ENCODE measurements at places on chromosomes 1 and 21.
A peak's percentile ranks its signal among the peaks of the same experiment; 100 is the strongest.

- DNase-seq, result peak; percentile 76
These were observed 3.6 kb upstream of the CYB561D1 start for GRCh38 chr1:109490029-109490933.

- peak; percentile 75 for DNase-seq
These were observed at the start of gene ELAPOR1 for GRCh38 chr1:109113590-109114341. Gene ELAPOR1 (plus strand): TSS chr1:109114115. CDS start chr1:109114184, 69 bp downstream.

GRCh38 chr1:33369764-33370163, 48.9 kb upstream of the A3GALT2 start:
- DNase-seq, result no peak

DNA sequence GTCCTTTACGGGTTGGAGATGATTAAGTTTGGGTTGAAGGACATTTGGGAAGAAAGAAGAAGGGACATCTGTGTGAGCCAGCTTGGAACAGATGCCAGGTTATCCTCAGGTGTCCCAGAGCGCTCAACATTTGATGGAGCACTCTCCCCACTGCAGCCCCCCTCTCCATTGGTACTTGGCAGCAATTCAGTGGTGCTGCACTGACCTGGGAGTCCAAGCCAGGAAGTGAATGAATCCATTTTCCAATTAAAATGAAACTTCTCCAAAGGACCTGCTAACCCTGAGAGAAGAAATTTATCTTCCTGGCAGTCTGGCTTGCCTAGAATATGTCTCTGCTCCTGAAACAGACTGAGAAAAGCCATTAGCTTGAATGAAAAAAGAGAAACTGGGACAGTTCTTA, 67.1 kb downstream of the FGGY start:
- no peak for DNase-seq

- DNase-seq, result no peak
These were observed 39.3 kb downstream of the ELK4 start for GRCh38 chr1:205592443-205593003.

DNA sequence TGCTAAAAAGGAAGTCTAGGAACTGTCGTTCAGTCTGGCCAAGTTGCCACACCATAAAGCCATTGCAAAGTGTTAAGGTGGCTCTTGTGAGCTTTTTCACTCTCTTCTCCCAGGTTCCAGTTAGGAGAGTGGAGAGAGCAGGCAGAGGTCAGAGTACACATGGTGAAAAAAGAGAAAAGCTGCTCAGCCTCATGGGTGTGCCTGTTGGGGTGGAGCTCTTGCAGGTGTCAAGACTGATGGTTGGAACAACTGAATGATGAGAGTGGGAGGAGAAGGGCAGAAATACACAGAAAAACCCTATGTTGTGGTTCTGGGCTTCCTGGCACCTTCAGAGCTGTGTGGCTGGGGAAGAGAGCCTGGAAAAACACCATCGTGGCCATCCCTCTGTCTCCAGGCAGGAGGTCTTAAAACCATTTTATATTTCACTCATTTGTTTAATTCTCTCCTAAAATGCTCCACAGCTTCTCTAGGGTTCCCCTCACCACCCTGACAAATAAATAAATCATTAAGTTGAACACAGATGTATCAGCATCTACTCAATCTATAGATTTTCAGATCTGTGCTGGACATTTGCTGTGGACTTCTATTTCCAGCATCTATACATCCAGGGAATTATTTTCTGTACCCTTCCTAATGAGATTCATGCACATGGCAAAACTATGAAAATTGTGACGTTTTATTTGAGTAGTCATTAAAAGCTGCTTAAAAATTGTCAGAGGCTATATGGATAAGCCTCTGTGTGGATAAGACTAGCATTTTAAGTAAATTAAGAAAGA, 17.5 kb downstream of the UBASH3A start:
- no peak for DNase-seq

DNA sequence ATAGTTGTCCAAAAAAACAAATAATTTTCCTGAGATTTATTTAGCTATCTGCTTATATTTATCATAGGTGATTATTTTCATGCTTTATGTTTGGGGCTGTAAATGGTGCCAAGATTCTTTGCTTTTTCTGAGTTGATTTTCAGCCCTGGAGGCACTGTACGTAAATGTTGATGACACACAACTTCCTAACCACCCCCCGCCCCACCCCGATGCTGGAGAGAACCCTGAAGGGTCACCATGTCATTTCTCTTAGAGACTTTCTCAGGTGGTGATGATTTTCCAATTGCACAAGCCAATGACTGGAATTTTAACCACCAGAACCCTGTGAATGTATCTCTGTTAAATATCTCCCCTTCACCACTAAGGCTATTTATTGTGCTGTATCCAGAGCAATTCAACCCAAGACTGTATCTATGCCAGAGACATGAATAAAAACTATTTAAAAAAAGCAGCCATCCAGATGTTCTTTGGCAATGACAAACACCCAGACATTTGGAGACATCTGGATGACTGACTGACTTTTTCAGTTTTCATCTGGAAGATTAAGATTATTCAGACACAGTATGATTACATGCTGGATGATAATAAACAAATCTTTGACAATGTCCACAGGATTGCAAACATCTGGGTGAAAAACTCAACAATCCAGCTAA, 346.0 kb downstream of the LMX1A start:
- DNase-seq, result no peak

- DNase-seq, result no peak
These were observed 68.9 kb downstream of the TENT5C start for GRCh38 chr1:117674521-117675400.

- no peak for DNase-seq
These were observed 355.8 kb upstream of the PTBP2 start for GRCh38 chr1:96365596-96366390.

DNA sequence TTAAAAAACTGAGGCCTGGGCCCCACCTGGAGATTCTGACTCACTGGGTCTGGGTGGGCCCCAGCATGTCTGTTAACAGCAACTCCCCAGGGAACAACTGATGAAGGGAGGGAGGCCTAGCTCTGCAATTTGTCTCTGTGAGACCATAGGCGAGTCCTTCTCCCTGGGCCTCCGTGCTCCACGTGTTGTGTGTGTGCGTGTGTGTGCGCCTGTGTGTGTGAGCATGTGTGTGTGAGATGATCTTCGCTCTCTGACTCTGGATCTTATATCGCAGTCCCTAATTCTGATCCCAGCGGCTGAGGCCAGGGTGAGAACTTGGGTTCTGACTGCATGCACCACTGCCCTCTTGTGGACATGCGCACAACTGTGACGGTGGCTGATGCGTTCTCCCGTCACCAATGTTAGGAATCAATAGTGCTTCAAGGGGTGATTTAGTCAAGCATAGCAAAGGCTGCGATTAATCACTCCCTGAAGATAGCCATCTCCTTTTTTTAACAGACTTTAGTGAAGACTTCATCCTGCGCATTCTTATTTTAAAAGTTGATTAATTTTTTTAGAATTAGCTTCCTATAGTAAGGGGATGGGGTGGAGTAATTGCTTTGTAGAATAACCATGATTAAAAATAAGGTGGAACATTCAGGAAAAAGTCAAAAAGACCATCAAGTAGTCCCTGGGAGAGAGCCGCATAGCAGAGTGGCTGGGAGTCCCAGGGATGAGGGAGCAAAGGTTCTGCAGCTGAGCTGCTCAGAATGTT, 62.4 kb upstream of the USP24 start:
- DNase-seq, result peak; percentile 93

DNA sequence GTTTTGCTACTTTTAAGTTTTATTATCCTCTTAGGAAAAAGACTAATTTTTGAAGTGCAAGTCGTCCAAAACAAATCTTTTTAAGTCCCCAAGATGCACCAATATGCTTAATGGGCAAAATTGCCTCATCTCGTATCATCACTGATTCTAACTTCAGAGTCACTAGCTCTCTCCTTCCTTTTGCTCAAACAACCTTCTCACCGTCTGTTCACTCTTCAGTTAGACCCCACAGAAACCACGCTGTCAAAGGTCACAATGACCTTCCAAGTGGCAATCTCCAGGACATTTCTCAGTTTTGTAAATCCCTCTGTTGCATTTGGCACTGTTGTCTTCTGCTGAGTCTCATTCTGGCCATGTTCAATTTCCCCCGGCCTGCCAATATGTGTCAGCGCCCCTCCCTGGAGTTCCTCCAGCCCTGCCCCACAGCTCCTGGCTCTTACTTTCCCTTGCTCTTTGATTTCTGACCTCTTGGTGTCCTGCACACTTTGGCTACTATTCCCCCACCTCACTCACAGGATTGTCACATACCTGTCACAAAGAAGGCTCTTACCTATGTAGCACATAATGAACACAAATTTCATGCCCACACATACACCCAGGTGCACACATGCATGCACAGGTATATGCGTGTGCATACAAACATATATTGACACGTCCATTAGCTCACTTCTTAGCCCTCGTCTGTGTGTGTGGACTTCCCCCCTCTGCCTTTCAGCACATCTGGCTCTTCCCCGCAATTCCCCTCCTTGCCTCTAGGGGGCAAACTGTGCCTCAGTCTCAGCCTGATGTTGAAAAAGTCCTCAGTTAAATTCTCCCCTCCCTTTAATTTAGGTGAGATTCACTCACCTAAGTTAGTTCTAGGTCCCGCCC, 354.0 kb upstream of the DUSP10 start:
- DNase-seq, result peak; percentile 79

- DNase-seq, result no peak
These were observed 6.7 kb downstream of the KYAT3 start for GRCh38 chr1:88985692-88986091.

- DNase-seq, result no peak
These were observed 634.9 kb downstream of the LMO4 start for GRCh38 chr1:87963556-87963955.

- no peak for DNase-seq
These were observed 261.1 kb downstream of the SIPA1L2 start for GRCh38 chr1:232368821-232369321.

GRCh38 chr1:88571506-88571905, 112.6 kb upstream of the PKN2 start:
- no peak for DNase-seq

DNA sequence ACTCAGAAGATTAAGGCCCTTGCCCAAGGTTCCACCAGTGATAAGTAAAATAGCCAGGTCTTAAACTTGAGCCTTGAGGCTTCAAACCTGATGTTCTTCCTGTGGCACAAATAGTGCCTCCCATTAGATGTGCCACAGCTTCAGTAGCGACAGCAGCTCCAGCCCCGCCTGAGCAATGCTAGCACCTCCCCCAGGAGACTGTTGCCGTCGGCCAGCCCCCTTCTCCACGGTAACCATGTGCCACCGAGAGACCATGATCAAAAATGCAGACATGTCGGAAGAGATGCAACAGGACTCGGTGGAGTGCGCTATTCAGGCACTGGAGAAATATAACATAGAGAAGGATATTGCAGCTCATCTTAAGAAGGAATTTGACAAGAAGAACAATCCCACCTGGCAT, 32.2 kb downstream of the KLHDC7A start:
- peak; percentile 14 for DNase-seq

DNA sequence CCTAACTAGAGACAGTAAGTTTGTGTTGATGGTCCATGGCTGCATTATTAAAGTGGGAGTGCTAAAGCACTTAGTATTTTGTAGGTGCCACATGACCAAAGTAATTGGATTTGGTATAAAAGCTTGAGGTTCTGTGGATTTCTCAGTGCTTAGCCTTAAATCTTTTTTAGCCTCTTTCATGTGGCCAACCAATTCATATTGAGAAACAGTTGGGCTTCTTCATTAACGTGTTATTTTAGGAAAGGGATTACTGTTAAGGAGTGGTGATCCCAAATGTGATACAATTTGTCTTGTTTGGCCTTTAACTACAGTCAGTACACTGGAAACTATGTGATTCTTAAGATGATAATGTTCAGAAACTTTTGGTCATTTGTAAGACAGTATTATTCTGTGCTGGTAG, 25.5 kb downstream of the MAN1A2 start:
- no peak for DNase-seq

DNA sequence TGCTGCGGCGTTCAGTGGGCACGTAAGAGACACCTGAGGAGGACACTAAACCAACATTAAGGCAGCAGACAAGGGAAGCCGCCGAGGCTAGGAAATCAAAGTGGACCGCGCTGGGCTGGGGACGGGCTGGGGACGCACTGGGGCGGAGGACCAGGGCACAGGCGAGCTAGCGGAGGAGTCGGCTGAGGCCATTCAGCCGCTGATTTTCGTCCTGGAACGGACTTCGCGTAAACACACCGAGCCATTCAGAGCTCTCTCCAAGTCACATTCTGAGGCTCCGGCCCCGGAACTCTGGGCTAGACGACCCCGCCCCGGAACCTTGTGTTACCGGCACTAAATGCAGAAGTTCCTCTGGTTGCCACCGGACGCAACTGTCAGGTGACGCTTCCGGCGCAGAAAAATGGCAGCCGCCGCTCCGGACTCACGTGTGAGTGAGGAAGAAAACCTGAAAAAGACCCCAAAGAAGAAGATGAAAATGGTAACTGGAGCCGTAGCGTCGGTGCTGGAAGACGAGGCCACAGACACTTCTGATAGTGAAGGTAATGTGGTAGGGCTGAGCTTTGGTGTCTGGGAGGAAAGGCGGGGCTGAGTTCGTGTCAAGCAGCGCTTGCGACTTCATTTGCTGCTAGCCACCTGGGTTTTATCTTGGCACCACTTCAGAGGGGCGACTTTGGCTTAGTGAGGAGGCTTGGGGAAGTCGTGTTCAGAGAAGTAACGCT, at the start of gene RRP15:
Gene RRP15, plus strand, starts transcription at position 377 of the 719 bp plus-strand sequence. Its CDS starts 24 bp downstream, at position 401.
- DNase-seq, result peak; percentile 97

- no peak for DNase-seq
These were observed 19.4 kb downstream of the COL6A1 start for GRCh38 chr21:46000731-46001641.

DNA sequence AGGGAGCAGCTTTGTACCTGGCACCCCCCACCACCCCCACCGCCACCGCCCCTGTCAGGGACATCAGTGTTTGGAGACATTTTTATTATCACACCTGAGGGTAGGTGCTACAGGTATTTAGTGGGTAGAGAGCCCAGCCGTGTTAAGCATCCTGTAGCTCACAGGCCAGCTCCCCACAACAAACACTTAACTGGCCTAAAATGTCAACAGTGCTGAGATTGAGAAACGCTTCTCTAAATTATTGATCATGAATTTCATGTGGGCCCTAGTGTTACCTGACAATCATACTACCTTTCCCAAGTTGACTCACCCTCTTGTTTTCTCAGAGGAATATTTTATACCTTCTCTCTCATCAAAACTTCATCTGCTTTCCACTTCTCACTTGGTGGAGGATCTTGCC, 21.4 kb downstream of the ELF3 start:
- no peak for DNase-seq
